NCI-H526 treated with DMSO at 0.1 percent for 48 hours (cell line): ENCODE measurements at places on chromosomes 16 and 17.
A peak's percentile ranks its signal among the peaks of the same experiment; 100 is the strongest.

- no peak for DNase-seq
Measured at GRCh38 chr17:17425005-17425404, 51.8 kb upstream of the MED9 start.

GRCh38 chr17:71516149-71516548, 604.7 kb upstream of the SOX9 start:
- DNase-seq = peak; percentile 46

DNA sequence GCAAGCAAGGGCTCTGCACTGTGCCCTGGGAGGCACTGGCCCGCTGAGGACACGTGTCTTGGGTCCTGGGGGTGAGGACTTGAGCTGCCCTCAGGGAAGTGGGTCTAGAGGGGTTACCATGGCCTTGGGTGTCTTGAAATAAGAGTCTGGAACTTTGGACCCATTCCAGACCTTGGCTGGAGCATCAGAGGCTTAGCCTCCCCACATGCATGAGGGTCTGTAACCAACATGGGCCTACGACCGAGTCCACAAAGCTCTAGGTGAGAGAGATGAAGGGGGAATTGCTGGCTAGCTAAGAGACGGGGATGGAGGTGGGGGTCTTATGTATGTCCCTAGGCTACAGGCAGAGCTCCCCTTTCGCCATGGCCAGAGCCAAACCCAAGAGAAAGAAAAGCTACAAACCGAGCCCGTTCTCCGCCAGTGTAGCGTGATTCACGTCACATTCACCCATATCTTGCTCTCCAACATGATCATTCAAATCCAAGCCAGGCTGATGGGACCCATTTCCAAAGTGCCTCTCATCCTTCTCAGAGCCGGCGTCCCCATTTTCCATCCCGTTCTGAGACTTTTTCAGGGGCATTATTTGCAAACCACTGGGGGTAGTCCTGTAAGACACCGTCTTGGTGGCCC, 120.1 kb downstream of the CDYL2 start:
- no peak for DNase-seq

- no peak for DNase-seq
Measured at GRCh38 chr16:12157517-12158093, 181.1 kb downstream of the SNX29 start.

DNA sequence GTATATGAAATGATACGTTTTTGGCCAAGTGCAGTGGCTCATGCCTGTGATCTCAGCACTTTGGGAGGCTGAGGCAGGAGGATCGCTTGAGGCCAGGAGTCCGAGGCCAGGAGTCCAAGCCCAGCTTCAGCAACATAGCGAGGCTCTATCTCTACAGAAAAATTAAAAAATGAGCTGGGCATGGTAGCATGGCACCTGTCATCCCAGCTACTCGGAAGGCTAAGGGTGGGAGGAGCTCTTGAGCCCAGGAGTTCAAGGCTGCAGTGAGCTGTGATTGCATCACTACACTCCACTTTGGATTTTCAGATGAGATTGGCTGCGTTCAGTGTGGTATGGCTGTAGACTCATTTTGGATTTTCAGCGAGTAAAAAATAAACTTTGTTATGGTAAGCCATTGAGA, 112.4 kb downstream of the DNAH3 start:
- no peak for DNase-seq

- no peak for DNase-seq
Measured at GRCh38 chr17:32727681-32728080, 149.2 kb downstream of the MYO1D start.

- no peak for DNase-seq
Measured at GRCh38 chr17:60989379-60989778, 311.7 kb downstream of the BCAS3 start.

DNA sequence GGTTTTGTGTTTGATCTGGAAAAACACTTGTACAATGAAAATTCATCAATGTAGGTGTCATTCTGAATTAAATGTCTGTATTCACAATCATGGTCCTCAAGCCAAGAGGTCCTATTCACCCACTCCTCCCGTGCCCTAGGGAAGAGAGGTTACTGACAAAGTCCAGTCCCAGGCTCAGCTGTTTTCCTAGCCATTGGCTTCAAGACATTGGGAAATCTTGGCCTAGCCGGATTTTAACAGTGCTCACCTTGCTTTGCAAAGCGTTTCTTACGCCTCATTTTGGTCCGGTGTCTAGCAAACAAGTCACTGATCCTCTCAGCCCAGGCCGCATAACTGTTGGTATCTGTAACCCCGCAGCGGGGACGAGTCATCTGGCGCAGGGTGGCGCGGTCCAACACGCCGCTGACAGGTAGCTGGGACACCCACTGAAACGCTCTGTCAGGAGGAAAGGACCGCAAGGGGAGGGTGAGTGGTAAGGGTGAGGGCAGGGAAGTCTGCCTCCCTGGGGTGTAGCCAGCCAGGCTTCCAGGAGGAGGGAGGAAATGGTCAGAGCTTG, 16.7 kb downstream of the MMP28 start:
- DNase-seq = no peak

GRCh38 chr16:82603784-82604411, 22.9 kb upstream of the CDH13 start:
- DNase-seq = no peak

GRCh38 chr17:75652934-75653549, 13.9 kb downstream of the RECQL5 start:
- no peak for DNase-seq

DNA sequence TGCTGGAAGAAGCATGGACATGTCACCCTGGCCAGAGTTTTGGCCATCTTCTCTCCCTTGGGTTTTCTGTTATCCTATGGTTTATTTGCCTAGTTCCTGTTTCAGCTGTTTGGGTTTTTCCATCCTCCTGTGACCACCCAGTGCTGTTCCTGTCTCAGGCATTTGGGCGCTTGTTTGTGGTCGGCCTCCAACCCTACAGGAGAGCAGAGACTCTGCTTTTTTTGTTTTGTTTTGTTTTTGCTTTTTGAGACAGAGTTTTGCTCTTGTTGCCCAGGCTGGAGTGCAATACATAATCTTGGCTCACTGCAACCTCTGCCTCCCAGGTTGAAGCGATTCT, 3.3 kb upstream of the ZC3H7A start:
- no peak for DNase-seq

DNA sequence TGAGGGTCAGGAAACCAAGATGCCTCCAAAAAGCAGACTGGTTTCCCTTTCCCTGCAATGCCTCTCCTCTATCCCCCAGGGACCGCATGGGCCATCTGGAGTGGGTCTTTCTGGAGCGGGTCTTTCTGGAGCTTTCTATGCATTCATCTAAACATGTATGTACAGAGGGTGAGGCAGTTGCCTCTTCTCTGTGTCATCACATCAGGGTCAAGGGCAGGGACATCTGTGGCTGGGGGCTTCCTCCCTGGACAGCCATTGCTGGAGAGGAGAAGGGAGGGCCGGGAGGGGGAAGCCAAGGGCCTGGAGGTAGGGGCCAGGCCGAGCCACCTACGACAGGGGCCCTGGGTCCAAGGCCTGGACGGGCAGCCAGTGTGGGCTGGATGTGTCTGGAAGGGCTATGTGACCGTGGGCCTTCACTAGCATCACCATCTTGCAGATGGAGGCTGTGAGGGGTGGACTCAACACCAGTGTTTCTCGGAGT, 840 bp downstream of the ADCY7 start:
- DNase-seq = no peak

DNA sequence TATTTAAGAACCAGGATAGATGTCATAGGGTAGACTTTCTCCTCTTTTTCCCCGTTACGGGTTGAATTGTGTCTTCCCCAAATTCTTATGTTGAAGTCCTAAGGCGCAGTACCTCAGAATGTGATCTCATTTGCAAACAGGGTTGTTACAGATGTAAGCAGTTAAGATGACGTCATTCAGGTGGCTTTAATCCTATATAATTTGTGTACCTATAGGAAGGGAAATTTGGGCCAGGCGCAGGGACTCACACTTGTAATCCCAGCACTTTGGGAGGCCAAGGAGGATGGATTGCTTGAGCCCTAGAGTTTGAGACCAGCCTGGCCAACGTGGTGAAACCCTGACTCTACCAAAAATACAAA, 99.5 kb upstream of the DHX40 start:
- DNase-seq = no peak

DNA sequence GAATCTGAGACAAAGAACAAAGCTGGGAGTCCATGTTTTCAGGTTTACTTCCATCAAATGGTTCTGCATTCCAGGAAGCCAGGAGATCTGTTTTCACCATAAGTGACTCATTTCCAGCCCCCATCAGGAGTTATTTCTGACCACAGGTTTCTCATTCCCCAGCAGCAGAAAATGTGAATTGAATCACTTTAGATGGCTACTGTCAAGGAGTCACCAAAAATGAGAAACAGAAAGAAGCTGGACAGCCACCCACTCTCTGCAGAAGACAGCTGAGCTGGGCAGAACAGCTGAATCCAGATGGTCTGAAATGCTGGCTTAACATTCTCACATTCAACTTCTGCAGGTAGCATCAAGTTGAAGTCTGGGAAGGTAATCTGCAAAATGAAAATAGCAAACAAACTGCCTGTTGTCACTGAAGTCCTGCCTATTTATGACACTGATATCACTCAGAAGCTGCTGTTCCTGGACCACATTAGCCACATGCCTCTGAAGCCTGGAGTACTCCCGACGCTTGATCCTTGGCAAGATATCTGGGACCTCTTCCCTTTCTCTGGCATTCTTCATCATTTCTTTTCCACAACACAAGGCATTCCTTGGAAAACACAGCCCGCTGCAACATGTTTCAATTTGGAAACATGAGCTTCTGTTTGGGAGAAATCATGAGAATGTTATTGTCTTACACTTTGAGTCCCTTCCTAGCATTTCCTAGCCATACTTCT, 15.3 kb downstream of the CCL11 start:
- DNase-seq = no peak

GRCh38 chr17:10063730-10064241, 134.6 kb downstream of the GAS7 start:
- DNase-seq = no peak

DNA sequence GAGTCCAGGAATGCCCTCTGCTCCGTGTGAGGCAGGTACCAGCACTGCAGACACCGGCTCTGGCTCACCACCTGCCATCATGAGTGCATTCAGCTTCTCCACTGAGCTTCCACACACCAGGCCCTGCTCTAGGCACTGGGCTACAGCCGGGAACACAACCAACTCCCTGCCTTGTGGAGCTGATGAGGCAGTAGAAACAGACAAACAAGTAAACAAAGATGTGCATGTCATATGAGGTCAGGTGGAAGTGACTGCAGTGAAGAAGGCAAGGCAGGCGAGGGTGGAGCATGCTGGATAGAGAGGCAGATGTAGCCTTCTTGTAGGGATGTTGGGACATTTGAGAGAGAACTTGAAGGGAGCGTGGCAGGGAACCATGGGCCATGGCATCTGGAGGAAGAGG, 5.0 kb downstream of the NLRC5 start:
- no peak for DNase-seq

DNA sequence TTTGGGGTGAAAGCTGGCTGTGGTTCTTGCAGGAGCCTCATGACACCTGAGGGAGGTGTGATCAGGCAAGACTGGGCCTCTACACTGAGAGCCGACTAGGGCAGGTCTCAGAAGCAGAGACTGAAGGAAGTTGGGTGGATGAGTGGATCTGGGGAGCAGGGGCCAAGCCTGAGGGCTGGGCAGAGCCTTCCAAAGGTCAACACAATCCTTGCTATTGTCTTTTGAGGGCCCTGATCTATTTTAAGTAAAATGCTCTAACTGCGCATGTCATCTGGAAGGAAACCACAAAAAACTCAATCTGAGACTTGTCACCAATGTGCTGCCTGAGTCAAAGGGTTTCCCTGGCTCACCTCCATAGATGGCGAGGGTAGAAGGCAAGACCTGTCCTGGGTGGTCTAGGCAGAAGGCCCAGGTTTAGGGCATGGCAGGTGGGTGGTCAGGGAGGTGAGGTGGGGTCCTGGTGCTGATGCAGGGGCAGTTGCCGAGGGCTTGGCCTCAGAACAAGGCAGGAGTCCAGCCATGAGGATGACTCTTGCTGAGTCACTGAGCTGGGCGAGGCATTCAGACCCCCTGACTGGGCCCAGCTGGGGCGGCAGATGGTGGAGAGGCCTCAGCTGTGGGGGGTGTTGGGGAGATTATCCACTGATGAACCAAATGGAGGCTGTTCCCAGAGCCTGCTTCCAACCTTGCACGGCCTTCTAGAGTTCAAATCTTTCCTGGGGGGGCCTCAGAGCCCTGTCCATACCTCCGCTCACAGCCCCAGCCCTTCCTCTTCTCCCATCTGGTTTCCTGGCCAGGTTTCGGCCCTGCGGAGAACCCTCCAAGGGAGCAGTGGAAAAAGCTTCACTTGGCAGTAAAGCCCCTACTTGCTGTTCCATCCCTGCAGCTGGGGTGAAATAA, 5.1 kb downstream of the MVP start:
- no peak for DNase-seq

DNA sequence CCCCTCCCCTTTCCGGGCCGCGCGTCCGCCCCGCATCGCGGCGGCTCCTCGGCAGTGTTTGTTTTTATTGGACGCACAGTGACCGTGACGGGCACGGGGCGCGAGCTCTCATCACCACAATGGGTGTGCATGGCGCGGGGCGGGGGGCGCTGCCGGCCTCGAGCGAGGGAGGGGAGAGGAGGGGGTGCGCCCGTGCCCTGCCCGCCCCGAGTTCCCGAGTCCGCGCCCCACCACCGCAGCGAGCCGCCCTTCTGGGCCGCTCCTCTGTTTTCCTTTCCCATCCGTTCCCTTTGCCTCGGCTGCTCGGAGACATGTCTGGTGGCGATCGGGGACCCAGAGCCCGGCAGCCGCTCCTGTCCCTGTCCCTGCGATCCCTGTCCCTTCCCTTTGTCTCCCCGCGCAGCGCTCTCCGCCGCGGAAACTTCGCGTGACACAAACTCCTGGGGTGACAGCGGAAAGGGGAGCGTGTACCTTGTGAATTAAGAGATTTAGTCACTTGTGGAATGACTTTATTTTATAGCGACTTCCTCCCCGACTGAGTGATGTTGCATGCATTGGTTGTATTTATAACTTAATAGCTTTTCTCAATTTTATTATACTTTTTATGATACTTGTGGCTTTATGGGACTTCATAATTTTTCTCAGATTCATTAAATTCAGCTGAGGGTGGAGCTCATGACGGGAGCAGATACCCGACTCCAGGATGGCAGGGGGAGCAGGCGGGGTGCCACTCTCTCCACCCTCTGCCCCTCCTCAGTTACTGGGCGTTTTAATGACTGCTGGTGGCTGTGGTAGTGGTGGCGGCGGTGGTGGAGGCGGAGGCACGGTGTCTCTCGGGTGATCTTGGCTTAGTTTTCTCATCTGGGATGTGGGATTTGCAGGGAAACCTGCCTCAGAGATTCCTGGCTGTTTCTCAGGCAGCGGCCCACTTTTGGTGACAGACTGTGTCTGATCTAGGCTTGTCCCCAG, 40.8 kb downstream of the MRM1 start:
- DNase-seq = no peak

DNA sequence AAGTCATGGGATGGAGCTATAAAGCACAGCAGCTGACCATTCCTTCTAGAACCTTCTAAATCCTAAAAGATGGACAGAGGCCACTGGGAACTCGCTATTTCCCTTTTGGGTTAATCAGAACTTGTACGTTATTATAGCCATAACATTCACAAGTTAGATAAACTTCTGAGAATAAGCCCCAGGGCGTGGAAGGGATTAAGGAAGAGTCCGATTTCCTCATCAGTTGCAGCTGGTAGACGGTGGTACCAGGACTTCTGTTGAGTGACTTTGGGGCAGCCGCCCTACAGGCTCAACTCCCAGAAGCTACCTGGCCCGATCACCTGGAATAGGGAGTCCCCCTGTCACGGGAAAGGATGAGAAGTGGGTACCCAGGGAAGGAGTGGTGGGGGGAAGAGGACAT, 370.1 kb upstream of the ZFHX3 start:
- DNase-seq = no peak

- DNase-seq = no peak
Measured at GRCh38 chr16:399340-400019, 2.2 kb upstream of the DECR2 start.
